Foreskin fibroblast (primary cell): ENCODE measurements at places on chromosomes 7 and 10.
A peak's percentile ranks its signal among the peaks of the same experiment; 100 is the strongest.

- no peak for DNase-seq
Measured at GRCh38 chr7:37705976-37706375, 22.4 kb downstream of the GPR141 start.

GRCh38 chr7:130256704-130257103 is 10.0 kb upstream of the CPA2 start:
- no peak for DNase-seq

- peak; percentile 60 for DNase-seq
Measured at GRCh38 chr7:66326501-66327215, 121.5 kb downstream of the TPST1 start.

- no peak for DNase-seq
Measured at GRCh38 chr10:6052247-6053221, 9.6 kb downstream of the IL2RA start.

DNA sequence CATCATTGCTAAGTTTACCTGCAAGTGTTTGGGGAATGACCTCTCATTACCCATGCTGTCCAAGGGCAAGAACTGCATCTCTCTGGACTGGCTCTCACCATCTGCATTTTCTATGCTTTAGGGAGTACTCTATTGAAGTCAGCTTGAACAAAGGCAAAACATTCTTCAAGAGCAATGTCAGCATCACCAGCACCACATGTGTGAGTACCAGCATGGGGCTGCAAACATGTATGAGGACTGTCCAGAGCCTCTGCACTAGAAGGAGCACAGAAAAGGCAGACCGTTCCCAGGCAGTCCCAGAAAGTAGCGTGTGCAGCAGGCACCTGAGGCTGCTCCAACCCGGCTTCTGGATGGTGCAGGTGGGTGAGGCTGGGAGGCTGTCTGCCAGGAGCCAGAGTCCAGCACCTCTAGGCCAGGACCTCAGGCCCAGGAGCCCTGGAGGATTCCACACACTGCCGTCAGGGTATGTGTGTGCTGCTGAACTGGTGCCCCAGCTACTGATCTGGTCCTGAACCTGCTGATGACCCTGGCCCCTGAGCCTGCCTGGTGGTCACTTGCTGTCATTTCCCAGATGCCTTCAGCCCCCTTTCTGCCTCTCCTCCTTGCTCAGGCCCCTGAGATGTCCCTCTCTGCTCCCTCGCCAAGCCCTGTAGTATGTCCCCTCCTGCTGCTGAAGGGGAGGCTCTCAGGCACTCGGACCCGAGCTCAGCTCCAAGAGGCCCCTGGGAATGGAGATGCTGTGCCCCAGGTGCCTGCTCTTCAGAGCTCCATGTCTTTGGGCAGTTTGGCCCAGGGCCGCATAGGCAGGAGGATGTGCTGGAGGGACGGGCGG is 20.7 kb downstream of the ANTXRL start:
- DNase-seq, result no peak

DNA sequence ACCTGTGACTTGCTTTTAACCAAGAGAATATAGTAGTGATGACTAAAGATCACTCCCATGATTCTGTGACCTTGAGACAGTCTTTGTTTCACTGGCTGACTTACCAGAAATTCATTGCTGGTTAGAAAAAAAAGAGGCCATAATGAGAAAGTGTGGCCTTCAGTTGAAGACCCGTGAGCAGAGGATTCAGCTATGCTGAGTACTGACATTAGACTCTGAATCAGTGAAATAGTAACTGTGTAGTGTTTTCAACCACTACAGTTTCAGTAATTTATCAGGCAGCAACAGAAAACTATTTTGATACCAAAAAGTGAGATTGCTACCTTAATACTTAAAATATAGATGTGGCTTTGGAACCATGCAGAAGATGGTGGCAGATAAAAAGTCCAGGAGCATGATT is 298.0 kb upstream of the KCND2 start:
- no peak for DNase-seq

- no peak for DNase-seq
Measured at GRCh38 chr7:30252885-30253795, 31.3 kb upstream of the ZNRF2 start.

DNA sequence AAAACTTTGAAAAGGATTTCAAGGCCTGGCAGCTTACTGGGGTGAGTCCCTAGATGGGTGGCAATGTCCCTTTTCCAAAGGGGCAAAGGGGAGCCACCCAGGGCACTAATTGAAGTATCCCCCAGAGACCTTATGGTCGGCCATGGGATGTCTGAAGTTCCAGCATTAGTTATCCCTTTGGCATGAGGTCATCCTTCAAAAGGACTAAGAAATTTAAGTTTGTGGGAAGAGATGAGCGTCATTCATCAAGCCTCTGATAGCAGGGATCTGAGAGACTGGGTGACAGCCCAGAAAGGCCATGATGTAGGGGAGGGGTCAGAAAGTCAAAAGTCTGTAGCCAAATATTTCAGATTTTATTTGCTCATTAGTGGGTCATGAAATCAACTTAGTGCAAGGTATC is 195.3 kb downstream of the ZNF438 start:
- no peak for DNase-seq

DNA sequence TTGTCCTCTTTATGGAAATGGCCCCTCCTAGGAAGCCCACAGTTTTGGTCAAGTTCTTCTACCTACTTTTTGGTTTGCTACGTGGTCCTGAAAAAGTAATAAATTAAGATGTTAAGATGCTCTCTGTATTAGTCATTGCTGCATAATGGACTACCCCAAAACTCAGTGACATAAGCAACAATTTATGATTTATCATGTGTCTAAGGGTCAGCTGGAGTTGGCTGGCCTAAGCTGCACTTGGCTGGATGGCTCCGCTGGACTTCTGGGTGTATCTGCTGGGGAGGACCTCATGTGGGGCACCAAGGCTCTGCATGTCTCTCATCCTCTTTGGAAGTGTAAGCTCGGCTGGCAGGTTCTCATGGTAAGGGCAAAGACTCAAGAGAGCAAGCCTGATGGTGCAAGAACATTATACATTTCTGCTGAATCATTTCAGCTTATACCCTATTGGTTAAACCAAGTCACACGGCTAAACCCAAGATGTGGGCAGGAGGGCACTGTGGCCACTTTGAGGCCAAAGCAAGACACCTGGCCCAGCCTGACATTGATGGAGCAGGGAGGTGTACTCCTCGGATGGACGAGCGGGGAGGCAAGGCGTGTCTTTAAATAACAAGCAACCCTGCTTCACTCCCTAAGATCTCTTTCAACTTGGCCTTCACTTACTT is 47.7 kb downstream of the TBXAS1 start:
- no peak for DNase-seq

DNA sequence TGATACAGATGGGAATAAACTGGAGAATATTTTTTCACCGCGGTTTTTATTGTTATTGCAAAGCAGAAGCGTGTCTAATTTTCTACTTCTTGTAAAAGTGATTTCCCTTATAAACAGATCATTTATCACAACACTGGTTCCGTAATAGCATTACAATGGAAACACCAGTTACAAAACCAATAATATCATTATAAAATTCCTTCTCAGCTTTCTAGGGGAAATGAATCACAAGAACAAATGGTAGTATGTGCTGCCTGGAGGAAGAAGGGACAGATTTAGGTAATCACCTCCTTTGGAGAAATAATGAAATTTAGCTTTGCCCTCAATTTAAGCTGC is 2.4 kb upstream of the CCDC6 start:
- DNase-seq, result peak; percentile 21

DNA sequence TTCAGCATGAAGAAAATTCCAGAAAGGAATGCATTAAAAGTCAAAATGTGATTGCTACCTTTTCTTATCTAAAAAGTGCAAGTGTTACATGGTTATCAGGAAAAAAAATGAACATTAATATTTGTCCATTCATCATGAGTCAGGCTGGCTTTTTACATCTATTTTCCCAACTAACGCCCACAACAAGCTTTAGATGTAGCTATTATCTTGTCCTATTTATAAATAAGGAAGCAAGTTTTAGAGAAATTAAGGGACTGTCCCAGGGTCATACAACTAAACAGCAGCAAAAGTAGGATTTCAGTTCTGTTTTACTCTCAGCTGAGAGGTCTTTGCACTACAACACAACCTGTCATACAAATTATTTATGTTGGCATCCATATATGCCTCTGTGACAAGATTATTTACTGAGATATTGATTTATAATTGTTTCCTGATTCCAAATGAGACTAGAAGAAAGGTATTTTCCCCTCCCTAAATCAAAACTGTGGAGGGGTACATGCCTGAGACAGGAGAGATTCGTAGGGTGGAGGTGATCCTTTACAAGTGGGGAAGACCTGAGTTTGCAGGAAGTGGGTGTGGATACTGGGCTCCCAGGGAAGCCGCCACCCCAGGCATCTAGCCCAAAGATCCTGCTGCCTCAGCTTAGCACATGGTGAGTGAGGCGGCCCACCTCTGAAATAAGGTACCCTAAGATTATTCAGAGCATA is 57.2 kb upstream of the ARID5B start:
- no peak for DNase-seq

GRCh38 chr7:89401690-89402089 is 606.2 kb upstream of the TEX47 start:
- no peak for DNase-seq

GRCh38 chr7:27339478-27339877 is 96.9 kb downstream of the EVX1 start:
- DNase-seq, result no peak

DNA sequence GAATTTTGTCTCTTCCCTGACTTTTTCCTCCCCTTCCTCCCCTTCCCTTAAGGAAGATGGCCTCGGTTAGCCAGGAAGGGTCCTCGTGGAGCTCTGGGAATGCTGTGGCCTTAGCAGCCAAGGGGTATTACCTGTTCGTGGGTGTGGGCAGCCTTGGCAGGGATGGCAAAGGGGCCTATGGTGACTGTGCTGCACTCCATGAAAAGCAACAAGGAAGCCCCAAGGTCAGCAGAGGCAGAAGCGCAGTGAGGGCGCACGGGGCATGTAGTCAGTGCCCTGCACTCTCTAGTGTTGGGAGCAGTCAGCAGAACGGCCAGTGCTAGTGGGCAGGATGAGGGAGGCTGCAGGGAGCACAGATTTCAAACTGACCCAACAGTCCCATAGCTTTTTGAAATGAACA is 191.8 kb downstream of the ADARB2 start:
- DNase-seq, result no peak

- DNase-seq, result peak; percentile 66
Measured at GRCh38 chr10:88892222-88892967, 12.3 kb downstream of the STAMBPL1 start.

GRCh38 chr10:132018446-132018845 is 36.7 kb upstream of the BNIP3 start:
- no peak for DNase-seq

DNA sequence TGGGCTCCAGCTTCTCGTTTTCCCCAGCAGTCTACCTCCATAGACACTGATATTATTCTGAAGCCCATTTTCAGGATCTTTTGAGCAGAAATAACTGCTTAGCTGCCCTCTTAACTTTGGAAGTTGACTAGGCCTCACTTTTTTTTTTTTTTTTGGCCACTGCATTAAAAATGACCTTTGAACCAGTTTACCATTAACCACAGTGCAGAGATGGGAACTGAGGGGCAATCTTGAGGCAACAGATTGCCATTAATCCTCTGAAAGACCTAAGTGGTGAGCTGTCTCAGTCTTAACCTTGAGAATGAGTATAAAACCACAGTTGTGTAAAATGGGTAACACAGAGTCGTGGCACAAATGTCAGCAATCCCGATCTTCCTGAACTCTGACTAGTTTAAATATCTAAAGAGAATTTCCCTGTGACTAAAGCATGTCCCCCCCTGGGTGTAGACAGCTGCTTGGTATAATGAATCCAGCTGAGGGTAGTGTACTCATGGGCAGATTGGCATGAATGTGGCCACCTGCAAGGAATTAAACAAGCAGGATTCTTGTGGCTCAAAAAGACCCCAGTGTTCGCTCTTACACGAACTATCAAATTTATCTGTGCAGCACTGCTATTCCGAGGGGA is 46.1 kb upstream of the FMC1 start:
- DNase-seq, result no peak

DNA sequence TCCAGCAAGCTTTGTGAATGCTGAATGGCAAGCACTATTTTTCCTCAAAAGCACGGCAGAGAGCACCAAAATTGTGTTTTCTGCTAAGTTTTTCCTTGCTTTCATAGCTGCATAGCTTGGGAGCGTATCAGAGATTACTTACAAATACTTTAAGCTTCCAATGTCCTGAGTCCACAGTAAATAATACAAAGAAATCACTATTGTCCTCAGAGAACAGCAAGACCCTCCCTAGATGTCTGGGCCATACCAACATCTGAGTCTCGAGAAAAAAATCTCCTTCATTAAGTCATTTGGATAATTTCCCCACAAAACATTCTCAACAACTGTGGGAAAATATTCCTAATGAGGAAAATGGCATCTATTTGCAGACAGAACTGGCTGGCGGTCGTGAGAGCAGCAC is 41.7 kb downstream of the SGMS1 start:
- no peak for DNase-seq

GRCh38 chr10:35986756-35987502 is 344.8 kb upstream of the FZD8 start:
- DNase-seq, result no peak

GRCh38 chr7:16921644-16922257 is 40.0 kb upstream of the AGR3 start:
- no peak for DNase-seq

GRCh38 chr10:102150970-102151773 is 1.0 kb upstream of the NOLC1 start:
- peak; percentile 69 for DNase-seq

- DNase-seq, result no peak
Measured at GRCh38 chr10:116715839-116716377, 26.5 kb downstream of the HSPA12A start.

- no peak for DNase-seq
Measured at GRCh38 chr10:101258179-101258885, 29.1 kb upstream of the LBX1 start.

DNA sequence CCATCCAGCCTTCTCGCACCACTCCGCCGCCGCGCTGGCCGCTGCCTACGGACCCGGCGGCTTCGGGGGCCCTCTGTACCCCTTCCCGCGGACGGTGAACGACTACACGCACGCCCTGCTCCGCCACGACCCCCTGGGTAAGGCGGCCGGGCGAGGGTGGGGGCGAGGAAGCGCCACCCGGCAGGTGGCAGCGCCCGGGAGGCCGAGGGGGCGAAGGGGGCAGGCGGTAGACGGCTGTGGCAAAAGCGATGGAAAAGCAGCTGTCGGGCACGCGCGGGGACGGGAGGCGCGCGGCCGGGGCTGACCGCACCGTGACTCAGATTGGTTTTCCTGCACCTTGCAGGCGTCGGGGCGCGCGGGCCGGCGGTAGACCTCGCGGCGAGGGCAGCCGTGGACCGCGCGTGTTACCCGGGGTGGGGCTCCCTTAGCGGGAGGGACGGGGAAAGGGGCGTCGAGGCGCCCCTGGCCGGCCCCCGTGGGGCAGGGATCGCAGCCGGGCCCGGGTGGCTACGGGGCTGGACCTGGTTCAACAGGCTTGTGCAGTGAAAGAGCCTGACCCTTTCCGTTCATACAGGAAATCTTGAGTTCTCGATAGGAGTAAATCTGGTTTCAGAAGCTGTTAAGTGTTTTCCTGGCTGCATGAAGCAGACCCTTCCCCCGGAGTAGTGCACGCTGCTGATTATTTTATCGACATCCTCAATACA is 608 bp downstream of the HHEX start:
- peak; percentile 85 for DNase-seq
